HCT116 (cell line): ENCODE measurements at places on chromosomes 1 and 21. TPM values are rescaled to one million over a fixed set of nuclear protein-coding genes. Genes with fewer than 3 reads are reported as not detected.

Gene EYA3
- 25.9 TPM for total RNA-seq

Gene RNF220
- 84.5 TPM for total RNA-seq

DNA sequence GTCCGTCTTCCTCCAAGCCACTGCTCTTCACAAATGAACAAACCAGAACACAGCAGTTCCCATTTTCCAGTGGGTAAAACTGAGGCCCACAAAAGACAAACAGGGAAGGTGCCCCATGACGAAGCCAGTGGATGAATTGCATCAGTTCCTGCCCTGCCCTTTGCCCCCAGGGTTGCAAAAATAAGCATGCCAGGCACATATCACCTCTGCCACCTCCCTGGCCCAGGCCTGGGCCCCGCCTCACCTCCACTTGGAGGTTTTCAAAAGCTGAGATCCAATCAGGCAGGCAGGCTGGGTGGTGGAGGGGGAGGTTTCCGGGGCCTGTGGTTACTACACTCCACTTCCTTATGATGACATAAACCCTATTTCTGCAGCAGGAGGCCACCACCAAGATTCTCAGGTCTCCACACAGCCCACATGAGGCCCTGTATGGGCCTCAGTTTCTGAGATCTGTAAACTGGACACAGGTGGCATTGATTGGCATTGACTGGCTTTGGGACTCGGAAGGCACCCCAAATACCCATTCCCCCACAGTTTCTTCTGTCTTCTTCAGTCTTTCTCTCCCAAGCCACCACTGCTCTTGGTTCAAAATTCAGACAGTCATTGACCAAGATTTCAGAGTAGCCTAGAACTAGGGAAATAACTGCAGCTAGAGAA, 4.1 kb downstream of the KIF21B start:
- no peak overlapping the region for H3K27ac ChIP-seq
- peak; percentile 49 for DNase-seq
- no peaks in the 10 kb centered on the region for H3K27me3 ChIP-seq
- H3K4me1 ChIP-seq: peaks cover 13% of the 10 kb centered on the region; the same call in 1 of the 2 replicates

GRCh38 chr1:70899735-70900134, 147.9 kb downstream of the PTGER3 start:
- H3K27ac ChIP-seq: no peak overlapping the region
- no peak for DNase-seq
- H3K4me3 ChIP-seq: no peak overlapping the region
- H3K27me3 ChIP-seq: peaks cover 17% of the 10 kb centered on the region
- H3K36me3 ChIP-seq: no peaks in the 10 kb centered on the region
- H3K4me1 ChIP-seq: no peaks in the 10 kb centered on the region

GRCh38 chr1:245160288-245160687, 5.5 kb downstream of the KIF26B start:
- no peaks in the 10 kb centered on the region for H3K27me3 ChIP-seq
- H3K27ac ChIP-seq: no peak overlapping the region

- no peaks in the 10 kb centered on the region for H3K27me3 ChIP-seq
- H3K36me3 ChIP-seq: no peaks in the 10 kb centered on the region
- no peak overlapping the region for H3K27ac ChIP-seq
- H3K4me1 ChIP-seq: no peaks in the 10 kb centered on the region
Measured at GRCh38 chr1:23600283-23600682, 41.0 kb upstream of the ID3 start.

DNA sequence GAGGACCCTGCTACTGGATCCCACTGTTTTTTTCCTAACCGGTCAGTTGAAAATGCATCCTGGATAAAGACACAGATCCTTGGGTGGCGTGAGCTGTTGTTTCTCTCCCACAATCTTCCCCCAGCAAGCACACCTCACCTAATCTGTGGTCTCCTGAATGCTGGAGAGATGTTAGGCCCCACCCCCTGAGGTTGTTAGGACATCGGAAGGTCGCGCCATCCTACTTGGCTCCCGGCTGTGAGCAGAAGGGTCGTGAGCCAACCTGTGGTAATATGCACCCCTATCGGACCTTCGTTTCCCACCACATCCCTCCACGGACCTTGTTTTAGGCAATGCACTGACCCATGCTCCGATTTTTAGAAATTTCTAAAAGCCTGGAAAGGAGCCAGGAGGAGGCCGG, 89.9 kb upstream of the IPO9 start:
- H3K36me3 ChIP-seq: no peaks in the 10 kb centered on the region
- peaks cover 48% of the 10 kb centered on the region for H3K4me1 ChIP-seq
- no peak for DNase-seq

DNA sequence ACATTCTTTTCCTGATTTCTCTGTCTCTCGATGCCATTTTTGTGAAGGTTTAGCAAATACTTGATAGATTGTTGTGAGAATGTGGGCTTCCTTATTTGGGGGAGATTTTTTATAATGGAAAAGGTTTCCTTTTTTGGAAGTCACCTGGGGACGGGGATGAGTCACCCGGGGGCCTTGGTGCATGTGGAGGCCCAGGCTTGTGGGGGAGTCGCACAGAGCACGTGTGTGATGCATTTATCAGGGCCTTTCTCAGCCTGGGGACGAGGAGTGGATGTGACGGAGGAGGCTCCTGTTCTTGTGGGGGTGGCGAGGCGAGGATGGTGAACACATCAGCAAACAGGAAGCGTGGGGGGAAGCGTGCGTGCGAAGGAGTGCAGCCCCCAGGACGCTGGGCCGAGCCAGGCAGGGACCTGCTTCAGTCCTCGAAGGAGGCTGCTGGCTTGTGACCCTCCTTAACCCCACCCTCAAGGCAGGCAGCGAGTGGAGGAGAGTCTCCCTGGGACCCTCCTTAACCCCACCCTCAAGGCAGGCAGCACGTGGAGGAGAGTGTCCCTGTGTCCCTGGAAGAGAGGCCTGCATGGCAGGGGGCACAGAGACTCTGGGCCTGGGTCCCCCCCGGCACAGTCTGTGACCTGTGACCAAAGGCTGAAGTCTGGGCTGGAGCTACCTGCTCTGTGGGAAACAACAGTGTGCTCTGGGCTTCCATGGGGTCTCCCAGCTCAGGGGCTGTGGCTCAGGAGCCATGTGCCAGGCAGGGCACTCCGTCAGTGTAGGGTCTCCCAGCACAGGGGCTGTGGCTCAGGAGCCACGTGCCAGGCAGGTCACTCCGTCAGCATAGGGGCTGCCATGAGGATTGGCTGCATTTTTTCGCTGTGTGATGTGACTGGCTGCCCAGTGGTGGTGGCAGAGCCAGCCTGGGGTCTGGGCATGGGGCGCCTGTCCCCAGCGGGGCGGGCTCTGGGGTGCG, 57.2 kb downstream of the AGPAT3 start:
- DNase-seq: no peak
- no peak overlapping the region for H3K4me3 ChIP-seq
- no peaks in the 10 kb centered on the region for H3K36me3 ChIP-seq
- H3K27me3 ChIP-seq: no peaks in the 10 kb centered on the region
- H3K27ac ChIP-seq: peak overlapping the region; percentile 18; the same call in 1 of the 2 replicates
